ENCODE measurements at places on chromosomes 7 and 10.

DNA sequence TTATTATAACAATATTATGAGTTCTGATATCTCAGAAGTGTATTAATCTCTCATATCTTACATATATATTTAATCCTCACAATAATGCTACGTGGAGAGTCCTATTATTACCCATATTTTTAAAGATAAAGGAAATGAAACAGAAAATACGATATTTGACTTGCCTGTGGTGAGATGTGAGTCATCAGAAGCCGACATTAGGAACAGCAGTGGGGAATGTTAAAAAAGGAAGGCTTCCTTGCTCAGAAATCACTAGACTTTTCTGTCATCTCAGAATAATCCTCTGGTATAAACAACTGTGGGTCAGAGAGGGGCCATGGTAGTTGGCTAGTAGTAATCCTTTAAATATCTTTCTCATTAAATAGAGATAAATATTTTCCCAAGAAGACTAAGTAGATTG lies 402.3 kb upstream of the PCDH15 start:
- DNase-seq = peak; percentile 18

DNA sequence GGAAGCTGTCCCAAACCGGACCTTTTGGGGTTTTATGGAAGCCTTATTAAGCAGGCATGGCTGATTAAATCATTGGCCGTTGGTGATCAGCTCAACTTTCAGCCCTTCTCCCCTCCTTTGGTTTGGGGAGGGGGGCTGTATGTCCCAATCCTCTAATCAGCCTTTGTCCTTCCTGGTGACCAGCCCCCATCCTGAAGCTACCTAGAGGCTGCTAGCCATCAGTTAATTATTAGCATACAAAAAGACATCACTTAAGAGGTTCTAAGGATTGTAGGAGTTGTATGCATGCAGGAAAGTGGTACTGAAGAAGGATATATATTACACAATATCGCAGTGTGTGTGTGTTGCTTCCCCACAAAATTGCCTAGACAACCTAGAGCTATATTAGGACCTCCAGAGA lies 553.3 kb upstream of the FZD8 start:
- DNase-seq = no peak

- DNase-seq = no peak
These were observed 214.8 kb upstream of the CTBP2 start for GRCh38 chr10:125375210-125375609.

- DNase-seq = peak; percentile 46
These were observed 48.1 kb downstream of the WIPF3 start for GRCh38 chr7:29854257-29854938.

DNA sequence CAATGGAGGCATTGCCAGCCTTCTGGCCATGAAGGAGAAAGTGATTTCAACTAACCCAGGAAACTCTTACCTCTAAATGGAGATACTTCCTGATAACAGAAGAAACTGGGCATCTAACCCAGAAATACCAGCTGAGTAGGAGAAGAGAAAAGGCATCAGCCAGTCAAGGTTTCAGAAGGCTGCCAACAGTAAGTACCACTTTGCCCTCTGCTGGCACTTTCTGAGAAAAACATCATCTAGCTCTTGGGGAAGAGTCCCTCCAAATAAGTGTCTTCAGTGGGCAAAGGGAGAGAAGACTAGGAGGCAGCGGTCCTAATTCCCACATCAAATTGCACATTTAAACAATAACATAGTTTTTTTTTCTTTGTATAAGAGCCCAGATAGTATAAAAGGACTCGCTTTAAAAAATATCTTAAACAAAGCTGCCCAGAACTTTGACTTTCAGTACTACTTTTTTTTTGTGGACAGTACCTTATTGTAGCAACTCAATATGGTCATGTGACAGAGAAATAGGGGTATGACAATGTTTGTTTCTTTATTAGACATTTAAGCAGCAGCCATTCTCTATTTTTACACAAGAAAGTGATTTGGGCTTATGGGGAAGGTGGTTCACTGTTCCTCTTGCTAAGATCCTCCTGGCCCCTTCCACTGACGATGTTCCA lies 157.3 kb downstream of the CTTNBP2 start:
- DNase-seq = peak; percentile 76

- no peak for DNase-seq
These were observed 13.3 kb upstream of the CHCHD3 start for GRCh38 chr7:133095119-133095671.

DNA sequence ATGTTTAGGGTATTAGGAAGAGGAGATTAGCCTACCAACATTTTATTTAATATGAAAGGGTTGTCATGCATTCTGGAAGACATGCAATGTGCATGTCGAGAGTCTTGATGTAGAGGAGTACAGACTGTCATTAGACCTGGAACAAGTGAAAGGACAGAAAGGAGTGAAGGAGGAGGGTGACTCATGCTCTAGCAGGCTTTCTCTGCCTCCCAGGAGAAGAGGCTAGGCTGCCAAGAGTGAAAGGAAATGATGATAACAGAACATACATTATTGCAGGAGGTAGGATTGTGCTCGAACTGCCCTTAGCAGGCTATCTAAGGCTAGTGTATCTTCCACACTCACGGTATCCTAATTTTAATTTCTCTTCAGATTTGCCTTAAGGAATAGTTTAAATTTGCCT lies 228.8 kb downstream of the EXOC4 start:
- peak; percentile 73 for DNase-seq

DNA sequence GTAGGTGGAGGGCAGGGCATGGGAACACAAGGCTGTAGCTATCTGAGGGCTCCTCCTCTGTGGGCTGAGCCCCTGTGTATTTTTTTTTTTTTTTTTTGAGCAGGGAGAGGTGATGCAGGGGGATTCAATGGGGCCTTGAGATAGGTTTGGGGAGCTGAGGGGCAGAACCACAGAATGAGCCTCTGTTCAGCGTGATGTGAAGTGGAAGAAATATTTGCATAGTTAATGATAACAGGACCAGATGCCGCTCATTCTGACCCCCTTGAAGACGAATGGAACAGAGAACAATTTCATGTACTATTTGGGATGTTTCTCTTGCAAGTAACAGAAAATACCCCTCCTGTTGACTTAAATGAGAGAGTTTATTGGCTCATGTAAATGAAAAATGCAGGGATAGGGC lies 69.7 kb upstream of the EMX2 start:
- no peak for DNase-seq

DNA sequence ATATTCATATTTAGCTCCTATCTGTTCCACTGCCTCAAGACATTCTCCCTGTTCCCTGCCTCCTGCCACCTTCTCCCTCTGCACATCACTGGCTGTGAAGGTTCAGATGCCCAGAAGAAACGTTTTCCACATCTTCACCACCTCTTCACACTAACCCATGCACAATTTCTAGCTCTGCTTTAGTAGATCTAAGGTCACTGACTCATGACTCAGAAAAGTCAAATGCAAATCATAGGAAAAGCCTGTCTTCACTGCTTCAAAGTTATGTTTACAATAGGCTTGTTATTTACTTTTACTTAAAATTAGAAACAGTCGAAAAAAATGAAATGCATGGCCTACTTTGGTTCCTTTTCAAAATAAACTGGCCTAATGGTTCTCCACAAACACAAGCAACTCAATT lies 2.5 kb downstream of the SCRN1 start:
- DNase-seq = peak; percentile 20

DNA sequence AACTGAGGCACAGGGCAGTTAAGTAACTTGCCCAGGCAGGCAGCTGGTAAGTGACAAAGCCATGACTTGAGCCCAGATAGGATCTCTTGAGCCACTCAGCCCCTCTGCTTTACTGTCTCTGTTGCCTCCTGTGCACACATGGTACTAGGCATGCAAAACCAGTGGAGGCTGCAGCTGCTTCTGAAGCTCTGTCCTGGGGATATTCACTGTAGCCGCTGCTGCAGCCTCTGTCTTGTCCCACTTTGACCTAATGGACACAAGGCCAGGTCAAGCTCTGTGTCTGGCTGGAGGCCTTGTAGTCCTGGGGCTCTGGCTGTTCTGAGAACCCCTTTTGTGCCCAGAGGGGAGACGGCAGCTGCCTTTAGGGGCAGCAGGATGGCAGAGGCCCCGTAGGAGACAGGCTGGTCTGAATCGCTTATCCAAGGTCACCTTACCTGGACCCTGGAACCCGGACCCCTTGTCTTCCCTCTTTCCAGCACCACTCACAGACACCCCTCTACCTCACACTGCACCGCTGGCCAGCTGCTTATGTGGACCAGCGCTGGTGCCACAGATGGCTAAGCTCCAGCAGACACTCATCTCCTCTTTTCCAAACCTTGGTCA lies 57.6 kb downstream of the TSPAN15 start:
- no peak for DNase-seq

DNA sequence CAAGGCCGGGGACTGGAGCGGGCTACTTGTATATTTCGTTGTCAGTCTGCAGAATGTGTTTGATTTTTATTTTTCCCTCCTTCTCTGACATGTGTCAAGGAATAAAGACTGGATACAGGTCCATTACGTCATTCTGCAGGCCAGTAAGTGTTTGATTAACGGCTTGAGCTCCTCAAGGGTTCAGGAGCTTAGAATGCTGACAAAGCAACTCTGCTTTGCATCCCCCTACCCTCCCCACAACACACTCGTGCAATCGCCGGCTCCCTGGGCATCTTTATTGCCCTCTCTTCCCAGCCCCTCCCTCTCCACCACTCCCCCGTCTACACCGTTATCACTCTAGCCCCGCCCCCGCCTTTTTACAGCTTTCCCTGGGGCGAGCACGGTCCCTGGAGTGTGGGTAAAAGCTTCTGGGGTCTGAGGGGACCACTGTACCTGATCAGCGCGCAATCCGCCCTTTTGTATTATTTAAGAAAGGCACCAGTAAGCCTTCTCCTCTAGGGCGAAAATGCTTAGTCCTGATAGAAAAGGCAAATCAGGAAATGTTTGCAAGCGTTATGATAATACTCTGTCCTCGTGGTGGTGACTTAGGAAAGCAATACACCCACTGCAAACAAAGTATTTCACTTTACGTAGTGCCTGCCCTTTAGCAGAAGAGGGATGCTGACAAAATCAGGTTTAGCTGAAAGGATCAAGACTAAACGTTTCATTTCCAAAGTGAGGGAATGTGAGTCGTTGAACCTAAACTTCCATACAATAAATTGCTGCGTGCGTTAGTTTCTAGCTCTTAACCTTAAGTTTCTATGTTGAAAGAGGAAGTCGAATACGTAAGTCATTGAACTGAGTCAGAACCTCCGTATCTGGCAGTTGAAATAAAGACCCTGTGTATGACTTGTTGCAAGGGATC lies 1.4 kb upstream of the CREB5 start:
- DNase-seq = peak; percentile 60

DNA sequence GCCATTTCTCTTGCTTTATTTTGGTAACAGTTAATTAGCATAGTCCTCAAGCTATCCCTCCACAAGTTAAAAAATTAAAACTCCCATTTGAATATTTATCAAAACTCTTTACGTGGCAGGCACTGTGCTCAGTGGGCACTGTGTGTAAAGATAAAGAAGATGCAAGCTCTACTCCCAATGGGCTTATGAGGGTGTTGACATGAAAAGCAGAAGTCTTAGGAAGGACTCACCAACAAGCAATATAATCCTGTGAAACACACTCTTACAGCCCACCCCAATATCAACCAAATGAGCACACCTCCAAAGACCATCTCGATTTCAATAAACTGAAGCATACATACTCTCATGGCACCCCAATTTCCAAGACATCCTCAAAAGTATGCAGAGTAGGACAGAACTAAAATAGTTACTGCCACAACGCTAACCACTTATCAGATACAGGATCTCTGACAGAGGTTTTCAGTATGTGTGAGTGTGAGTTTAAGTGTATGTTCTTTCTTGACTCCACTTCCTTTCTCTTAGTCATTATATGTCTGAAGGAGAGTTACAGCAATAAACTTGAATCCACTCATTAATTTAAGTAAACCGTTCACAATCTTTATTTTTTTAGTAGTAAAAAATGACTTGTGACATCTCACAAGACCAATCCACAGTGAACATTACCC lies 120.0 kb downstream of the PDE1C start:
- DNase-seq = no peak

GRCh38 chr7:157195868-157196267 lies 57.1 kb downstream of the UBE3C start:
- DNase-seq = no peak

- DNase-seq = peak; percentile 72
These were observed 5.8 kb downstream of the IDE start for GRCh38 chr10:92567952-92568600.

DNA sequence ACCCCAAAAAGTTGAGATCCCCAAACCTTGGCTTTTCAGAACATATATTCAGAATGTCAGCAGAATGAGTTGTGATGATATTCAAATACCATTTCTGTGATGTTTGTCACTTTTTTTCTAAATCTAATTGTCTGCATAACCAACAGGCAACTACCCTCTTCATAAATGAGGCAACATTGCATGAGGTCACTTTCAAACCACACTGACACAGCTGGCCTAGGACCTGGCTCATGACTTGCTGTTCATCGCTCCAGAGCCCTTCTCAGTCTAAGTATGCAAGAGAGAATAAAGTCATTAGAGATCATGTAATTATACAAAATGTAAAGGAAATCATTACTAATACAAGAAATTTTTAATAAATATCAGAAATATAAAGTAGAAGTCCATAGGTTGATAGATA lies 681.9 kb downstream of the GRM8 start:
- no peak for DNase-seq

DNA sequence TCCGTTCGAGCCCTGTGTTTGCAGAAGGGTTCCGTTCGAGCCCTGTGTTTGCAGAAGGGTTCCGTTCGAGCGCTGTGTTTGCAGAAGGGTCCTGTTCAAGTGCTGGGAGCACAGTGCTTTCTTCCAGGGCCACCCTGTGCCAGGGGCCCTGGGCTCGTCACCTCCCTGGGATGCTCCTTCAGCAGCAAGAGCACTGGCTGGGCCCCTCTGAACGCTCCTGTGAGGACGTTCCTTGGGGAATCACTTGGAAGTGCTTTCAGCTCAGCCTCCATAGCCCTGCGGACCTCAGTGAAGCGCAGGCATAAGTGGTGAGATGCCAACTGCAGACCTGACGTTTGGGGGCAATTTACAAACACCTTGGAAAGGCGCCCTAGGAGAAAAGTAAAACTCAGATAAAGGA lies 103.6 kb downstream of the DYNC2I1 start:
- no peak for DNase-seq

DNA sequence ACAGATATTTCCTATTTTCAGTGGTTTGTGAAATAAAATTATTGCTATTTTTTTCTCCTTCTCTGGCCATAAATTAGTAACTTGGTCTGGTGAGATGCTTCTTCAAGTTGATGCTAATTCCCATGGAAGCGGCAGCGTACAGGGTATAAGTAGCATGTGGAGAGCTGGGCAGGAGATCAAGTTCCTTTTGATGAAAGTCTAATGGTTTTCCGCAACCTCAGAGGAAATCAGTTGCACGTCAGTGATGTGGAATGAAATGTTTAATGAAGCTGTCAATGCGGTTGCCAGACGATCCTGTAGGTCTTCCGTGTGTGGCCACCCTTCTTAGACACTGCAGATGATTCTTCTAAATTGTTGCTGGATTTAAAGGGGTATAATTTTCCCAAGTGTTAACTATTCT lies 236.4 kb upstream of the GRM3 start:
- peak; percentile 60 for DNase-seq
